Memory B cell (primary cell): ENCODE measurements at places on chromosomes 12 and 14.
A peak's percentile ranks its signal among the peaks of the same experiment; 100 is the strongest.

GRCh38 chr14:71474301-71475265, 457.6 kb upstream of the RGS6 start:
- DNase-seq: no peak

DNA sequence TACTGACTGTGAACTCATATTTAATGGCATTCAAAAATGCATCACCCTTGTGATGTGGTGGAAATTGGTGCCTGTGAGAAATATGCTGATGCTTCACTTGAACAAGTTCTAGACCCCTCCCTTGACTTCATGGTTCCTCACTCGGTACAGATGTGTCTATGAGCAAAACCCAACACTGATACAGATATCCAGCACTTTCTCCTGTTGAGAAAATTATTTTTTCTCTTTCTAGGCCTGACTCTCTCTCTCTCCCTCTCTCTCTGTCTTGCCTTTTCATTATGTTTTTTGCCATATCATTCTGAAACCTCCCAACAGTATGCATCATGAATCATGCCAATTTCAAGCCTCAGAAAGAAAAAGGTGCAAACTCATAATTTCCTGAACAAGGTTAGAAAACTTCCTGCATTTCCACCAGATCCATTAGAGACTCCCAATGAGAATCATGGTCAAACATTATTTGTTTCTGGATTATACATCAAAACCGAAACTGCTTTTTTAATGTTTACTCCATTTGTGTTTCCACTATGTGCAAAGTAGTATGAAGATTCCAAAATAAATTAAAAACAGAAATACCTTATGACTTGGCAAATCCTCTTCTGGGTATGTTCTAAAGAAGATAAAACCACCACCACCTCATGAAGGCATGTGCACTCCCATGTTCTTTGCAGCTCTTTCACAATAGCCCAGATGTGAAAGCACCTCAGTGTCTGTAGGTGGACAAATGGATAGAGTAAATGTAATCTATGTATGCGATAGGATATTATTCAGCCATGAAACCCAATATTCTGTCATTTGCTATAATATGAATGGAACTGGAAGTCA, 543.6 kb downstream of the TMEM121 start:
- DNase-seq: no peak

DNA sequence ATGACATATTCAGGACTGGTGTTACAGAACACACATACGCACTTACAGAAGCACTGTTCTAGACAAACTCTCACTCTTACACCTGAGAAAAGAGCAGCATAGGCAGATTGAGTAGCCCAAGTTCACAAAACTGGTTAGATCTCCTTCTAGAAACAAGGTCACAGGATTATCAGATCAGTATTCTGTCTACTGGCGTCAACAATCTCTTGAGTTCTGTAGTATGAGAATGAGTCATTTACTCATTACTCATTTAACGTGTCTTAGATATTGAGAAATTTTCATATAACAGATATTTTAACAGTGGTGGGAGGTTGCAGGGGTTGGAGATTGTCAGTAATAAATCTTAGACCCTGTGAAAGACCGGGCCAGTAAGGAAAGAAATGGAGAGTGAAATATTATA, 2.8 kb upstream of the TSPAN8 start:
- DNase-seq: no peak

DNA sequence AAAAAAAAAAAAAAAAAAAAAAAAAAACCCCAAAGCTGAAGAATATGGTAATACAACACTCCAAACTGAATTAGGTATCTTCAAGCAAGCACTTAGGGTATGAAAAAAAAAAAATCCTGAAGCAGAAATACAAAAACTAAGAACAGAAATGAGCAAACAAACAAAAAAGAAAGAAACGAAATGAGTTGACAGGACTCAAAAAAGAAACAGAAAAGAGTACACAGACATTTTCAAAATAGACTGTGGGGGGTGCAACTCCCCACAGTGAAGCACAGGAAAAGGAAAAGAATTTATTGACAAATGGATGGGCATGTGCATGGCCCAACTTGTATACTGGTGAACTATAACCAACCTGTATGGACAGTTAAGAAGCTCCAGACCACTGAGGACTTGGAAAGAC, 24.6 kb downstream of the RPS6KA5 start:
- no peak for DNase-seq

DNA sequence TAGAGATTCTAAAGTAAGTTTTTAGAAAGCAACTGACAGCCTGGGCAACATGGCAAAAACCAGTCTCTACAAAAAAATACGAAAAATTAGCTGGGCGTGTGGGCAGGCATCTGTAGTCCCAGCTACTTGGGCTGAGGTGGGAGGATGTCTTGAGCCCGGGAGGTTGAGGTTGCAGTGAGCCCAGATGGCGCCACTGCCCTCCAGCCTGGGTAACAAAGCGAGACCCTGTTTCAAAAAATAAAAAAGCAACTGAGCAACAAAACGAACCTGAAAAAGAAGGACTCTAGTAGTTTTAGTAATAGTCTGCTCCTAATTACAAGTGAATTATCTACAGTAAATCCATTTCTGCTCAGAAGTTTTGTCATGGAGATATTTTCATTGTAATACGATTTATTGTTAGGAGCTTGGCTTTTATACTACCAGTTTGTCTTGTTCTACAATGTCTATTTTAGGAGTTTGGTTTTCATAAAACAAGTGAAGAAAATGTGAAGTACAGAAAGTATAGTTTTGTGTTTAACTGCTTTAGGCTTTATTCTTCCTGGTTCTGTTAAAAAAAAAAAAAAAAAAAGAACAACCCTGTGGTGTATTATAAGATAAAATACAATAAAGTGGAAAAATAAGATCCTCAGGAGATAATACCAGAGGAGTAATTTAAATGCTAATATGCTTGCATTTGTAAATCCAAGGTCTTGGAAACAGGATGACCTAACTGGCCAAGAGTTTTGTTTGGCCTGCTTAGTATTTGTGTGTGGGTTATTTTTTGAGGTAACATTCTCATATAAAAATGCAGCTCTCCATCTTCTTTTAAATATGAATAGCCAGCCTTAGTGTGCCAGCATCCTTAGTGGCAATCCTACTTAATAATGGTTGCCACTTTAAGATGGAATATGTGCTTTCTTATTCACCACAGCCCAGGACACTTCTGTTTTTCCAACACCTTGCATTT, 2.8 kb downstream of the TMX1 start:
- DNase-seq: no peak

GRCh38 chr14:89801136-89801535, 153.4 kb downstream of the EFCAB11 start:
- no peak for DNase-seq

DNA sequence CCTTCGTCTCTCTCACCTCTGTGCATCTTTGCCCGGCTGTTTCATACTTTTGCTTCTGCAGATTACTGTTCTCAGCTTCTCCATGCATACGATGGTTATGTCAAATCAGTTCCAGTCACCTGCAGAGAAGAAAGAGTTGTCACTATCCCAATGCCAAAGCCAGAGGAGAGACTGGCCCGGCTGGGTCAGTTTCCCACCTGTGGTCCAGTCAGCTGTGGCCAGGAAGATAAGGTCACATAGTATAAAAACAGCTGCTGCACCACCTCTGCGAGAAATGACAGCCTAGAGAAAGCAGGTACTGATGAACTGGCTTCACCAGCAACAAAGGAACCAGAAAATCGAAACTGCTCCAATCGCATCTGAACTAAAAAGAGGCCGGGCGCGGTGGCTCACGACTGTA, 6.4 kb upstream of the P2RX4 start:
- DNase-seq: no peak

GRCh38 chr14:24135834-24136683, at the start of gene PSME1:
TSS of gene PSME1 (plus strand) at chr14:24136194. CDS start at chr14:24136263, 69 bp downstream.
- peak; percentile 95 for DNase-seq

DNA sequence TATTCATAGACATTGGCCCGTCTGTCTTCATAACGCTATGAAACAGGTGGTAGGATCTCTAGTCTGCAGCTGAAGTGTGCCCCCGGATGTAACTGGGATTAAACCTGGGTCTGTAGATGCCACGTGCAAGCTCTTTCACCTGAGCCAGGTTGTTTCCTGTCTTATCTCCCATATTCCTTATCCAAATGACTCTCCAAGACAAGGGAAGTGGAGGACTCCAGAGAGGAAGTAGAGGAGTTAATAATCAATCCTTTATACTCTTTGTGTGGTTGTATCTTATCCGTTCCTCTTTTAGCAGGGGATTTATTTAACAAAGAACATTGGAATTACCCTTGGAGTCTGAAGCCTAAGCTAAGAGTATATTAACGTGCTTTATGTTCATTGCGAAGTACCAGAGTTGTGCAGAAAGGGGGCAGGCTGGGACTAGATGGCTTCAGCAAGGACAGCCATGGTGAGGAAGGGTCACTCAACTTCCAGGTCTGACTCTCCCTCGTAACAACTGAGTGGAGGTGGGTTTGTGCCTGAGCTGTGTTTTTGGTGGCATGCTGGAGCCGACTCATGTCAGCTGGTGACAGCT, 82.8 kb downstream of the RIN3 start:
- no peak for DNase-seq

DNA sequence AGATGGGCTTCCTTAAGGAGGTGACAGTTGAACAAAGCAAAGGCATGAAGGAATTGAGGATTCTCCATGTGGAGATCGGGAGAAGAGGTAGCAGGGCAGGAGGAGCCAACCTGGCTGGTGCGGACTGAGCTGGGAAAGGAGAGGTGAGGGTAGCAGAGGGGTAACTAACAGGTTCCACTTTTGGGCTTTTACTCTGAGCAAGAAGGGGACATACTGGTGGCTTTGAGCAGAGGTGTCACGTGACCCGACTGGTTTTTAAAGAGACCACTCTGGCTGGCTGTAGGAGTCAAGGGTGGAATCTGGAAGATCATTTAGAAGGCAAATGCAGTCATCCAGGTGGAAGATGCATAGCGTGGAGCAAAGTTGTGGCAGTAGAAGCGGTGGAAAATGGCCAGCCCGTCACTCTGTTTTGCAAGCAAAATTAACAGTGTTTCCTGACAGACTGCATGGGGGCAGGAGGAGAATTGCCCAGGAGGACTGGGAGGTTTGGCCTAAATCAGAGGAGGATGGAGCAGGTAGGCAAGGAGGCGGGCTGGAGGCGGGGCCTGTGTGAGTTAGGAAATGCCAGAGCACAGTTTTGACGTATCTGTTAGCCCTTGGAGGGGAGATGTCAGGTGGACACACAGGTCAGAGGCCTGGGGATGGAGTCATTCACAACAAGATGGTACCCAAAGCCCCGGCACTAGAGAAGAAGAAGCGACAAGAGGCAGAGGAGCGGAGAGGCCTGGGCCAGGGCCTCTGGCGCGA, 156.3 kb upstream of the FKBP4 start:
- DNase-seq: no peak

GRCh38 chr14:81765651-81766275, 232.1 kb upstream of the SEL1L start:
- DNase-seq: no peak

GRCh38 chr12:112169161-112169872, 44.0 kb downstream of the TRAFD1 start:
- no peak for DNase-seq

DNA sequence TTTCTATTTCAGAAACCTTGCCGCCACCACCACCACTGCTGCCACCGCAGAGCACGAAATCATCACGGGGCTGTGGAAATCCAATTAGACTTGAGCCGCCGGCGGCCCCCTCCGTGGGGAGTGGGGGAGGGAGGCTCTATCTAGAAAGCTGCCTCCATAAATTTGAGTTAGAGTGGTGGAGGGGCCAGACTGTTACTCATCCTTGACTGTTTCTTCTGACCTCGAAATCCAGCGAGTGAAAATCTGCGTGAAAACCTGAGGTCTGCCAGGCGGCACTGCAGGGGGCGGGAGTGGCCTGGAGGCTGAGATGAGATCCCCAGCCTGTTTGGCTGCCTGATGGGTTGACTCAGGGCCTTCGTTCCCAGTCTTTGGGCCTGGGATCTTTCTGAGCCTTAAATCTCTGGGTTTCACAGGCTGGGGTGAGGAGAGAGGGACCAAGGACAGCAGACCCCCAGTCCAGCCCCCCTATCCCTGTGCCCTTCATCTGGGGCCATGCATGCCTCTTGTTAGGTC, 29.9 kb downstream of the TSPAN9 start:
- no peak for DNase-seq

- DNase-seq: no peak
Measured at GRCh38 chr14:63603749-63604277, 37.9 kb downstream of the WDR89 start.
